ENCODE measurements at places on chromosomes 7 and 10.
A peak's percentile ranks its signal among the peaks of the same experiment; 100 is the strongest.

DNA sequence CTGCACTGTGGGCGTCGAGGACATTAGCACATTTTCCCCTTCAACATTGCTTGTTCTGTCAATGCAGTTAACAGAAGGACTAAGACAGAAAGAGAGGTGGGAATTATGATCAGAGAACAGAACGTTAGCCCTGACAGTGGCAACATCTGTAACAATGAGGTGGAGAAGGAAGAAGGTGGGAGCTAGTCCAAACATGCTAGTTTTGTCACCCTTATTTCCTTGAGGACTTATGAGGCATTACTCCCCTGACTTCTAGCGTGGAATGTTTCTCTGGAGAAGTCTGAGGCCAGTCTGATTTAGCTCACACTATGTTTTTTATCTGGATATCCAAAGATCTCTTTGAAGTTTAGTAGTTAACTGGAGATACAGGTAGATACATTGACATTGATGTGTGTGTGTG is 73.4 kb downstream of the ZMYND11 start:
- peaks cover 31% of the 10 kb centered on the region for H3K36me3 ChIP-seq
- no peaks in the 10 kb centered on the region for H3K27me3 ChIP-seq
- H3K27ac ChIP-seq = no peak overlapping the region
- DNase-seq = no peak
- no peak overlapping the region for H3K4me3 ChIP-seq

DNA sequence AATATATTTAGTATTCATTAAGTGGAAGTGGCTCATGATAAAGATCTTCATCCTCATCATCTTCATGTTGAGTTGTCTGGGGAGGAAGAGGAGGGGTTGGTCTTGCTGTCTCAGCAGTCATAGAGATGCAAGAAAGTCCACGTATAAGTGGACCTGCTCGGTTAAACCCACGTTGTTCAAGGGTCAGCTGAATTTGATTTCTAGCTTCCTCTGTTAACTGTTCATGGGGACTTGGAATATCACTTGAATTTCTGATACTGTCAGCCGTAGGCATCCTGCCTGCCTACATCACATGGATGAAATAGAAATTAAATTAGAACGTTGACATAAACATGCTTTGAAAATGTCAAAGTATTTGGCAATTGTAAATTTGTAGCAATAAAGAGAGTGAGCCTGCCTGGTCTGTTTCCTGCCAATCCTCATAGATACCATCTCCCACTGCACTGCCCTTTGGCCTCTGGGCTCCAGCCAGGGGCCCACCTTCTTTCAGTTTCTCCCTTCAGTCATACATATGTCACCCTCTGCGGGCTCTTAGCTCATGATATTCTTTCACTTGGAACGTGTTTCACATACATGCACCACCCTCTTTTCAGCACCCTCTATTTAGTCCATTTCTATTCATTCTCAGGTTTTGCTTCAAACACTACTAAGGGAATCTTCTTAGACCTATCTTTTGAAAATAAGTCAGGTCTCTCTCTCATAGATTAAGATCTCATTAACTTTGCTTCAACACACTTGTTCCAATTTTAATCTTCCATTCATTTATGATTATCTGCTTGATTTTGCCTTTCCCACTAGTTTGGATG is 376.3 kb downstream of the IPMK start:
- H3K4me1 ChIP-seq = no peaks in the 10 kb centered on the region
- no peaks in the 10 kb centered on the region for H3K36me3 ChIP-seq
- H3K4me3 ChIP-seq = no peak overlapping the region
- no peak for DNase-seq
- H3K27me3 ChIP-seq = no peaks in the 10 kb centered on the region

GRCh38 chr10:67239864-67240497 is 314.1 kb downstream of the LRRTM3 start:
- H3K4me3 ChIP-seq = no peak overlapping the region
- no peak overlapping the region for H3K27ac ChIP-seq
- DNase-seq = no peak
- no peaks in the 10 kb centered on the region for H3K27me3 ChIP-seq
- no peaks in the 10 kb centered on the region for H3K4me1 ChIP-seq

DNA sequence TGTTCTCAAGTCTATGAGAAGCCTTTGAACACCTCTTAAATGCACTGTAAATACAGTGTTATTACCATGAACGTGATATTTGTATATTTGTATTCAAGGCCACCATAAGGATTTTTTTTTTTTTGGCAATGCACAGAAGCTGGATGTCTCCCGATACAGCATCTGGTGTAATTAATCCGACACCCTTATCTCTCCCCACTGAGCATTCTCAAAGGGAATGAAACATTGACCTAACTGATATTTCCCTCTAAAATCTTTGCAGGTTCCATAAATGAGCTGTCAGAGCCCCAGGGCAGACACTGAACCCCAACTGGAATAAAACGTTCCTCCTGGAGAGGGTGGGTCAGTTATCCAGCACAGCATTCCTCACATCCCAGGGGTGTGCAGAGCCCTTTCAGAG is 316.6 kb downstream of the PAXIP1 start:
- H3K4me1 ChIP-seq = no peaks in the 10 kb centered on the region
- H3K27me3 ChIP-seq = no peaks in the 10 kb centered on the region
- no peak for DNase-seq
- no peak overlapping the region for H3K4me3 ChIP-seq
- H3K27ac ChIP-seq = no peak overlapping the region

DNA sequence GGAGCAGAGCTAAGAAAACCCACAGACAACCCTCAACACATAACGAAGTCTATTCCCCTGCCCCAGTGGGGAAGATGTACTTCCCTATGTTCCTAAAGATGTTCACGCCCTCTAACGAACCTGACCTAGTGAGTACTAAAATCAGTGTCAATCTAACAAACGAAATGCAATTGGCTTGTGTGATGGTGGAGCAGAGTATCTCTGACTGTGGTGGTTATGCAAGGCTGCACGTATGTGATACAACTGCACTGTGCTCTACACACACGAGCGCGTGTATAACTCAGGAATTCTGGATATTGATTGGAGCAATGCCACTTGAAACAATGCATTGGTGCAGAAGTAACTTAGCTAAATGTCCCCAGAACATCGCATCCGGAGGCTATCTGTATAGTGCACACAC is 1.3 kb downstream of the ANKRD16 start:
- DNase-seq = no peak
- peak overlapping the region; percentile 85 for H3K4me3 ChIP-seq
- peaks cover 40% of the 10 kb centered on the region for H3K4me1 ChIP-seq
- peaks cover 45% of the 10 kb centered on the region for H3K36me3 ChIP-seq
- no peaks in the 10 kb centered on the region for H3K27me3 ChIP-seq
- H3K27ac ChIP-seq = no peak overlapping the region

GRCh38 chr7:155884225-155885166 is 72.2 kb upstream of the SHH start:
- H3K4me3 ChIP-seq = no peak overlapping the region
- H3K27me3 ChIP-seq = no peaks in the 10 kb centered on the region
- no peaks in the 10 kb centered on the region for H3K36me3 ChIP-seq
- peak overlapping the region; percentile 39 for H3K27ac ChIP-seq

GRCh38 chr10:88881922-88882645 is 2.0 kb downstream of the STAMBPL1 start:
- no peak overlapping the region for H3K4me3 ChIP-seq
- H3K27ac ChIP-seq = peak overlapping the region; percentile 91
- H3K36me3 ChIP-seq = no peaks in the 10 kb centered on the region
- no peak for DNase-seq
- H3K4me1 ChIP-seq = no peaks in the 10 kb centered on the region

- H3K36me3 ChIP-seq = no peaks in the 10 kb centered on the region
- DNase-seq = no peak
- no peak overlapping the region for H3K27ac ChIP-seq
- no peak overlapping the region for H3K4me3 ChIP-seq
These were observed 48.3 kb downstream of the NOD1 start for GRCh38 chr7:30430276-30430675.

DNA sequence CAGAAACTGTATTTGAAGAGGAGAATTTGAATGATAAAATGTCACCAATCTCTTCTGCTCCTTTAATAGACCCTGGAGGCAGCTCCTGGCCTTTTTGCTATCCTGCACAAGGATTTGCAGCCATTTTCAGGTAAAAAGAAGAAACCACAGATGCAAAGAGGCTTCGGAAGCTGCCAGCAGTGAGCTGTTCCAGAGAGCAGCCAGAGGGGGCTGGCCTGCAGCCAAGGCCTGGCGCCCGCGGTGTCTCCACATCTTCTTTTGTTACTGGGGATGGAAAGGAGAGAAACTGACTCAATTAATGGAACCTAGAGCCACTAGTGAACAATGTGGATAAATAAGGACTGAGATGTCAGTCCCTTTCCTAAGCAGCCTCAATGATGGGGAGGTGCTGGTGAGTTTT is 23.9 kb upstream of the GPR26 start:
- no peaks in the 10 kb centered on the region for H3K27me3 ChIP-seq
- no peaks in the 10 kb centered on the region for H3K36me3 ChIP-seq
- no peaks in the 10 kb centered on the region for H3K4me1 ChIP-seq

DNA sequence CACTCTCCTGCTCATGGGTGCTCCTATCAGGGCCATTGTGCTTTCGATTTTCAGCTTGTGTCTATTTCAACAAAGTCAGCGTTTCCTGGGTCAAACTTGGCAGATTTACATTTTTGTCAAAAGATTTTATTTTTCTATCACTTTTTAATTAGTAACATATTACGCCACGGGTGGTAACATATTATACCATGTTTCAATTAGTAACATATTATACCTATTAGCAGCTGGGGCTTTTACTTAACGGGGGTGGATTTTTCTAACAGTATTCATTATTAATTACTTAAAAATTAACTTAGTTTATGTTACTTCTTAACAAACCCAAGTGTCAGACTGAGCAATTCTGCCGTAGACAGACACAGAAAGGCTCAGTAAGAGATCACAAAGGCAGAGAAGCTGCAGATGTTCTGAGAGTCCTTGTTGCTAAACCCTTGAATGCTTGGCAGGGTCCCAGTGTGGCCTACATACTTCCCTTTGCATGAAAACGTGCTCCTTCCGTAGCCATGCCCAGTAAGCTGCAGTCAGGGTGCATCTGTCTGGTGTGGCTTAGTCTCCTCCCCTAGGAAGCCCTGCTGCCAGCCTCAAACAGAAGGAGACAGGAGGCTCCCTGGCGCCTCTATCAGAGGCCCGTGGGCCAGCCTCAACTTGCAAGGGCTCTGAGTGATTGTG is 263.1 kb upstream of the CXCL12 start:
- no peak overlapping the region for H3K27ac ChIP-seq
- no peak overlapping the region for H3K4me3 ChIP-seq
- no peaks in the 10 kb centered on the region for H3K27me3 ChIP-seq
- no peaks in the 10 kb centered on the region for H3K36me3 ChIP-seq

DNA sequence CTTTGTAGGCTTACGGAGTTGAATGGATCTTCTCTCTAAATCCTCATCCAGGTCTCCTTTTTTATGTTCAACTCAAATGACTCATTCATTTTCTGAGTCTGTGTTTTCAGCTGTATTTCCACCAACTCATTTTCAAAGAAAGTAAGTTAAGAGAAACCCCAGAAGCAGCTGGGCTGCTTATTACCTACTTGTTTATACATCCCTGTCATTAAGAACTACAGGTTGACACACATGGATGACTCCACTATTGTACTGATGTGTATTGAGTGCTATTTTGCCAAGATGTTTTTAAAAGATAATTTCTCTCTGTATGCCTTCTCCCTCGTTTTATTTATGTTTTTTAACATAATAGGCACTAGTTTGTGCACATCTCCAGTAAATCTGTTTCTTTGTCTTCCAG is 41.9 kb downstream of the DGKI start:
- no peak for DNase-seq
- no peaks in the 10 kb centered on the region for H3K36me3 ChIP-seq
- no peaks in the 10 kb centered on the region for H3K27me3 ChIP-seq
- no peaks in the 10 kb centered on the region for H3K4me1 ChIP-seq
- no peak overlapping the region for H3K27ac ChIP-seq
- H3K4me3 ChIP-seq = no peak overlapping the region

DNA sequence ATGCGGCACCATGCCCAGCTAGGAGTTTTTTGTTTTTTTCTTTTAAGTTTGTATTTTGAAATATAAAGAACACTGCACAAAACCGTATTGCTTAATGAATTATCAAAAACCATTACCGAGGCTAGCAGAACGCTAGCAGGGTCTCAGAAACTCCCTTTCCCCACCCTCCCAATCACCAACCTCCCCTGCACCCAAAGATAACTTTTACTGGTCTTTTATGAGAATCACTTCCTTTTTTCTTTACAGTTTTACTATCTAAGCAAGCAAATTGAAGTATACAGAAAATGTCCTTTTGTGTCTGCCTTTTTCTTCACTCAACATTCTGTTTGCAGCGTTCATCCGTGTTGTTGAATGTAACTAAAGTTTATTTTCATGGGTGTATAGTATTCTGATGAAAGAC is 13.4 kb downstream of the HIP1 start:
- no peak overlapping the region for H3K4me3 ChIP-seq
- H3K36me3 ChIP-seq = no peaks in the 10 kb centered on the region
- DNase-seq = no peak
- peaks cover 5% of the 10 kb centered on the region for H3K4me1 ChIP-seq
- no peak overlapping the region for H3K27ac ChIP-seq
- H3K27me3 ChIP-seq = no peaks in the 10 kb centered on the region

- no peaks in the 10 kb centered on the region for H3K4me1 ChIP-seq
- no peak overlapping the region for H3K4me3 ChIP-seq
- H3K27ac ChIP-seq = no peak overlapping the region
- H3K27me3 ChIP-seq = peaks cover 2% of the 10 kb centered on the region
- H3K36me3 ChIP-seq = no peaks in the 10 kb centered on the region
These were observed 48.2 kb upstream of the LAMB4 start for GRCh38 chr7:108178398-108178797.

- no peak overlapping the region for H3K4me3 ChIP-seq
- H3K27me3 ChIP-seq = no peaks in the 10 kb centered on the region
These were observed 7.1 kb downstream of the PI4K2A start for GRCh38 chr10:97647556-97647955.

DNA sequence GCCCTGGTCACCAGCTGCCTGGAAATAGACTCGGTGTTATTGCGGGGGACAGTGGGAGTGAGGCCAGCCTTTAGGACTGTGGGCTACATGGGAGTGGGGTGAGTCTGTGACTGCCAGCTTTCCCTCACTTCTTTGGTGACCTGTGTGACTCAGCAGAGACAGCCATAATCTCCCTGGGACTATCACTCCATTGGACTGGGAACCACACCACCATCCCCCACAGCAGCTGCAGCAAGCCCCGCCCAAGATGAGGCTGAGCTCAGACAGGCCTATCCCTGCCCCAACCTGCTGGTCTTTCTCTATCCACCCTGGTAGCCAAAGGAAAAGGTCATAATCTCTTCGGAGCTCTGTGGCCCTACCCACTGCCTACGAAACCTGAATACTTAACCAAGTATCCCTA is 263.2 kb downstream of the FZD1 start:
- no peaks in the 10 kb centered on the region for H3K27me3 ChIP-seq
- no peak overlapping the region for H3K27ac ChIP-seq
- H3K4me1 ChIP-seq = no peaks in the 10 kb centered on the region
- H3K4me3 ChIP-seq = no peak overlapping the region
- no peaks in the 10 kb centered on the region for H3K36me3 ChIP-seq

GRCh38 chr7:43117095-43117494 is 4.6 kb downstream of the HECW1 start:
- H3K36me3 ChIP-seq = no peaks in the 10 kb centered on the region
- no peak overlapping the region for H3K4me3 ChIP-seq
- DNase-seq = no peak
- peaks cover 74% of the 10 kb centered on the region for H3K27me3 ChIP-seq
- no peak overlapping the region for H3K27ac ChIP-seq
- H3K4me1 ChIP-seq = no peaks in the 10 kb centered on the region

GRCh38 chr7:46943996-46944395 is 637.9 kb downstream of the TNS3 start:
- peaks cover 3% of the 10 kb centered on the region for H3K4me1 ChIP-seq
- no peak overlapping the region for H3K27ac ChIP-seq
- no peaks in the 10 kb centered on the region for H3K27me3 ChIP-seq
- no peaks in the 10 kb centered on the region for H3K36me3 ChIP-seq
- no peak for DNase-seq
- no peak overlapping the region for H3K4me3 ChIP-seq

- H3K27ac ChIP-seq = peak overlapping the region; percentile 68
- H3K36me3 ChIP-seq = no peaks in the 10 kb centered on the region
- no peak overlapping the region for H3K4me3 ChIP-seq
- DNase-seq = no peak
These were observed 205.2 kb upstream of the SVIL start for GRCh38 chr10:29839826-29840515.

Data from heart left ventricle (tissue), 16 donors.